Omental fat pad (tissue), 4 donors: ENCODE measurements at places on chromosomes 7 and 10.

DNA sequence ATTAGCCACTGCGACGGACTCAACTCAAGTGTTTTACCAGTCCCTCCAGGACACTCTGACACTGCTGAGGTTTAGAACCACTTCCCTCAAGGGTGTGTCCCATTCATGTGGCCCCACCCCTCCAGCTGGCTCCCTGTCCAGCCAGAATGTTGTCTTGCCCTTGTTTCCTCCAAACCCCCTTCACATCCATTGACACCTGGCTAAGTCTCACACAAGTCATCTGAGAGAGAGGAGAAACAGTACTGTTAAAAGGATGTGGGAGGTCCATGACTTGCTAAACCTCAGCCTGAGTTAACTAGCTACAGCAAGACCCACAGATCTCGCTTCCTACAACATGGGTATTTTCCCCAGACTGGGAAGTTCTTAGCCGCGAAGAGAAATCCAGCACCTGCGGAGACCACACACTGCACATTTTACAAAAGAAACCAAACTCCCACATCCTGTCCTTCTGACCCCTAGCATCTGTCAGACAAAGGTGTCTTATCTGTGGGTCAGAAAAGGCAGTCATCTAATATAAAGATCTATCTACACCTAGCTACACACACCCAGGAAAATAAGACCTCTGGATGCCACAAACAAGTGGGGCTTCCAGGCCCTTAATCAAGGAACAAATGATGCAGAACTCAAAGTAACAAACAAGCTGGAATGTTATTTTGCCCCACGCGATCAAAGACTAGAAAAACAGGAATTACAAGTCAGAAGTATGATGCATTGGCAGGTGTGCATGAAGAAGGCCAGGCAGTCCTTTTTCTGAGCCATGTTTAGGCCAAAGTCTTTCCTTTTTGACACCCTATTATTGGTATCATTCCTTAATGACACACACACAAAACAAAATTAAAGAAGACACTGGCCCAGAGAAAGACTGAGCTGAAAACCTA is 13.9 kb downstream of the OSBPL3 start:
- DNase-seq, result no peak

GRCh38 chr10:48550977-48551376 is 53.9 kb downstream of the ARHGAP22 start:
- DNase-seq, result no peak

GRCh38 chr10:86693721-86694369 is 25.5 kb downstream of the LDB3 start:
- DNase-seq, result no peak

DNA sequence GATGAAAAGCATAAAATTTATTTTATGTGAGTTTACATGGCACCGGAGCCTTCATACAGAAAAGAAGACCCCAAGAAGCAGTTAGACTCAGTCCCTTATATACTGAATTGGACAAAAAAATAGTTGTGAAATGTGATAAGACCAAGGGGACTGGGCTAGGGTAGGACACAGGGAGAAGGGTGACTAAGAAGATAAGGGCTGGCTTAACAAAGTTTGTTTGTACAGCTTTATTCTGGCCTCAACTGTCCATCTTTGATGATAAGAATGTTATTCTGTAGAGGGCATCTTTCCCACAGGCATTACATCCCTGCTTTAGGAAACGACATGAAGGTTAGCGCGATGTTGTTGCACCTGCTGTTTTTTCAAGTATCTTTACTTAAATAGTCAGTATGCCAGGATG is 86.5 kb downstream of the SEC61G start:
- no peak for DNase-seq

- DNase-seq, result no peak
Observed at GRCh38 chr7:70094831-70095230, 496.6 kb downstream of the AUTS2 start.

DNA sequence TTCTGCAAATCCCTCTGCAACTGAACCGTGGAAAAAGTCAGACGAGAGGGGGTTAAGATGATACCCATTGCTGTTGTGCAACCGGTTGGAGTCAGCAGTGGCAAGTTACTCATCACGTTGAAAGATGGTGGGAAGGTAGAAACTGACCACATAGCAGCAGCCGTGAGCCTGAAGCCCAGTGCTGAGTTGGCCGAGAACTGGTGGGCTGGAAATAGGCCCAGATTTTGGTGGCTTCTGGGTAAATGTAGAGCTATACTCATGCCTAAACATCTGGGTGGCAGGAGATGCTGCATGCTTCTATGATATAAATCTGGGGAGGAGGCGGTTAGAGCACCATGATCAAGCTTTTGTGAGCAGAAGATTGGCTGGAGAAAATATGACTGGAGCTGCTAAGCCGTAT is 78.6 kb downstream of the ARL5B start:
- DNase-seq, result no peak

DNA sequence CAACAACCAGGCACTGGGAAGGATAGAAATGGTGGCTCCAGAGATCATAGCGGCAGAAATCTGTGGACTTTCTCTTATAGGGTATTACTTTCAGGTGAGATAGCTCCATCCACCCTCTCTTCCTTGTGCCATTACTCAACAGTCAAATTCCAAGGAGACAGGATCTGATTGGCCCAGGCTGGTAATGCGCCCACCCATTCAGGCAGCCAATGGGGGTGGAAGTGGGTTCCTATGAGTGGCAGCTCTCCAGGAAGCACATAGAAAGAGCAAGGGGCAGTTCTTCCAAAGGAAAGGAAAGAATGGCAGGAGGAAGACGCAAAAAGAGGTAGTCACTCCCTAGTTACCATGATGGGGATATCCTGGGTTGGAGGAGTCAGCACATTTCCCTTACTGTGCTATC is 94.4 kb downstream of the STRA8 start:
- no peak for DNase-seq

GRCh38 chr10:47136866-47137265 is 163.1 kb upstream of the GDF10 start:
- no peak for DNase-seq

DNA sequence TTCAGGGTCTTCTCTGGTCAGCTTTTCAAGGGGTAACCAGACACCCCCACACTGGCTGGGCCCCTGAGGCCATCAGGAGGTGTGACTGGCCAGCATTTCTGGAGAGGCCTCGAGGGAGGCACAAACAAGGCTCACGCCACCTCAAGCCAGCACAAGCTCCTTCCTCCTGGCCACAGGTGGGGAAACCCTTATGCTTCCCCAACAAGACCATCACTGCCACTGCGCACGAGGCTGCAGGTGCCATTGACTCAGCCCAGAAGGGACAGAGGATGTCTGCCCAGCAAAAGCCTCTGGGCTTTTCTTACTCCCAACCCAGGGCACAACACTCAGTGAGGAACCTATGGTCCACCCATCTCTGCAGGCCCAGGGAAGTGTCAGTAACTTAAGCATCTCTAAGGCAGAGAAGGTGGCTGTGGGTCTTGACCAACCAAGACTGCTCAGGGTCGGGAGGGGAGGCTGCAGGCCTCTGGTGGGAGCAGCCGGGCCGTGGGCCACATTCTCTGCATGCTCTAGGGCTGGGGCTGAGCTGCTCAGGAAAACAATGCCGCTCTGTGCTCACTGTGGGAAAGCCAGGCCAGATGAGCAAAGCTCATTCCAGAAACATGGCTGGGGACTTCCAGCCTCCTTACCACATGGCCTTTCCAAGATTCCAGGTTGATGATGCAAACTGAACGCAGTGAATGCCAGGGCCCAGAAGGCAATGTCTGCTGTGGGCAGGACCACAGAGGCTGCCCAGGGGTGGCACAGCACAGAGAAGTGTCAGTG is 24.2 kb upstream of the RASSF4 start:
- DNase-seq, result no peak

GRCh38 chr7:142969183-142969582 is 7.0 kb upstream of the KEL start:
- DNase-seq, result no peak

DNA sequence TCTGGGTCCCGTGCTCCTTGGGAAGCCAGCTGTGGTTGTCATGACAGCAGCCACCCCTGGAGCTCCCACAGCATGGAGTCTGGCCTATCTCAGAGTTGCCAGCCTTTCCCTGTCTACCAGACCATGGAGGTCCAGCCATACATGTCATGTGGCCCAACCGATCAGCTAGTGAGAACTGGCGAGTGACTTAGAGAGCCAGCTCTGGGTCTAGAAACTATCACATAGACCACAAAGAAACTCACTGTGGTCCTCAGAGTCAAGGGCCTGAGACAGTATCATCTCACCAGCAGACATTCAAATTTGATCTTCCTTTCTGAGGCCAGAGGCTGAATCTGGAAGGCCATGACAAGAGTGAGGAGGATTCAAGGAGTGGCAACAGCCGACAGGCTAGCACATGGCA is 223.3 kb upstream of the GPR26 start:
- no peak for DNase-seq

GRCh38 chr7:103134836-103135554 is 13.9 kb downstream of the NAPEPLD start:
- DNase-seq, result no peak
